HCT116 (cell line): ENCODE measurements at places on chromosomes 3 and 15. TPM values are rescaled to one million over a fixed set of nuclear protein-coding genes. Genes with fewer than 3 reads are reported as not detected.

GRCh38 chr15:80979538-80980200 is 9.9 kb downstream of the MESD start:
- H3K4me3 ChIP-seq, result no peak overlapping the region
- no peak for DNase-seq
- H3K36me3 ChIP-seq, result peaks cover 23% of the 10 kb centered on the region
- no peaks in the 10 kb centered on the region for H3K27me3 ChIP-seq

- DNase-seq, result no peak
- no peaks in the 10 kb centered on the region for H3K4me1 ChIP-seq
- no peak overlapping the region for H3K4me3 ChIP-seq
These were observed 33.2 kb downstream of the PAK2 start for GRCh38 chr3:196772897-196773296.

DNA sequence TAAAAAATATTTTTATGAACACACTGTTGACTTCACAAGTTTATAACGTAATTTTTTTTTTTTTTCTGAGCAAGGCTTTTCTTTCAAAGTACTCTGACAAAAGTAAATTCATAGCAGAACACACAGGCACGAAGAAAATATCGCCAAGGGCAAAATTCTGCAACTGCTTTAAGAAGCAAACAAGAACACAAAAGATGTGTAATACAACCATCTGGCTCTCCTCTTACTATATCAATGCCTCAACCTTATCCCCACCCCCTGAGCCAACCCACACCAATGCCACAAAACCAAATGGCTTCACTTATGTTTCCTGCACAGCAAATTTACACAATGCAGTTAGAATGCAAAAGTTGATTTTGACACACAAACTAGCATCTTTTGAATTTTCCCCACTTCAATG is 274.2 kb downstream of the FOXP1 start:
- H3K36me3 ChIP-seq, result no peaks in the 10 kb centered on the region
- H3K4me3 ChIP-seq, result no peak overlapping the region
- DNase-seq, result no peak
- no peaks in the 10 kb centered on the region for H3K4me1 ChIP-seq
- H3K27ac ChIP-seq, result no peak overlapping the region

- DNase-seq, result no peak
- H3K36me3 ChIP-seq, result no peaks in the 10 kb centered on the region
- no peak overlapping the region for H3K4me3 ChIP-seq
- H3K27me3 ChIP-seq, result no peaks in the 10 kb centered on the region
- no peaks in the 10 kb centered on the region for H3K4me1 ChIP-seq
These were observed 495.0 kb upstream of the ZNF385D start for GRCh38 chr3:22245811-22246583.

- no peak for DNase-seq
- no peaks in the 10 kb centered on the region for H3K4me1 ChIP-seq
- H3K27me3 ChIP-seq, result no peaks in the 10 kb centered on the region
- H3K4me3 ChIP-seq, result no peak overlapping the region
These were observed 8.6 kb downstream of the SLC12A6 start for GRCh38 chr15:34329006-34329405.

GADL1 gene
- not detected for total RNA-seq

- H3K36me3 ChIP-seq, result no peaks in the 10 kb centered on the region
- H3K4me1 ChIP-seq, result no peaks in the 10 kb centered on the region
- H3K27ac ChIP-seq, result no peak overlapping the region
- DNase-seq, result no peak
- H3K4me3 ChIP-seq, result no peak overlapping the region
These were observed 52.2 kb downstream of the ROPN1B start for GRCh38 chr3:126021224-126021623.

DGKG gene
- total RNA-seq, result 4.8 TPM

DNA sequence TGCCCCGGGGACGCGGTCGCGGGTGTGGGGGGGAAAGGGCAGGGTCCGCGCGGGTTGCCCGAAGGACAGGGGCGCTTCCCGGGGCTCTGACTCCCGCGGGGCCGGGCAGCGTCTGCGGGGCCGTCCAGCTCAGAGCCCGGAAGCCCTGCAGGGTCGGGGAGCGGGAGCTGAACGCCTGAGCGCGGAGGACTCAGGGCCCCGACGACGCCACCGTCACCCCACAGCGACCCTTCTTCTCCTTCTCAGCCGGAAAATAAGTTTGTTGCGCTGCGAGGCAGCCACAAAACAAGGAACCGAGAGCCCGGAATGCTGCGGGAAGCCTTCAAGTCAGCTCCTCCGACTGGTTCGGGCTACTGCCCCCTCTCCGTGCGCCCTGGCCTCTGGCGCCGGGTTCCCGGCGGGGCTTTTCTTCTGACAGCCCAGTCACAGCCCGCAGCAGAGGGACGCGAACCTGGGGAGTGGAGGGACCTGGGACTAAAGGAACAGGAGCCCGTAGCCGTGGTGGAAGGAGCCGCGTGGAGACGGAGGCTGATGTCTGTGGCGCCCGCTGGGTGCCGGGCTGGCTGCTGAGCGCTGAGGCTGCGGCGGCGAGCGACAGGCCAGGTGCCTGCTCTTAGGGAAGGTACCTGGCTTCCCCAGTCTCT is 484 bp downstream of the CNTN4 start:
- H3K27me3 ChIP-seq, result no peaks in the 10 kb centered on the region
- no peak overlapping the region for H3K27ac ChIP-seq
- no peaks in the 10 kb centered on the region for H3K4me1 ChIP-seq
- H3K36me3 ChIP-seq, result no peaks in the 10 kb centered on the region
- no peak overlapping the region for H3K4me3 ChIP-seq

- no peaks in the 10 kb centered on the region for H3K4me1 ChIP-seq
- peak; percentile 78 for DNase-seq
- no peak overlapping the region for H3K4me3 ChIP-seq
- no peak overlapping the region for H3K27ac ChIP-seq
- H3K27me3 ChIP-seq, result no peaks in the 10 kb centered on the region
These were observed 65.2 kb downstream of the TPRA1 start for GRCh38 chr3:127525373-127525772.

GRCh38 chr3:102084704-102085103 is 235.4 kb downstream of the NFKBIZ start:
- H3K4me3 ChIP-seq, result no peak overlapping the region
- H3K4me1 ChIP-seq, result no peaks in the 10 kb centered on the region
- H3K36me3 ChIP-seq, result no peaks in the 10 kb centered on the region
- H3K27me3 ChIP-seq, result no peaks in the 10 kb centered on the region

DNA sequence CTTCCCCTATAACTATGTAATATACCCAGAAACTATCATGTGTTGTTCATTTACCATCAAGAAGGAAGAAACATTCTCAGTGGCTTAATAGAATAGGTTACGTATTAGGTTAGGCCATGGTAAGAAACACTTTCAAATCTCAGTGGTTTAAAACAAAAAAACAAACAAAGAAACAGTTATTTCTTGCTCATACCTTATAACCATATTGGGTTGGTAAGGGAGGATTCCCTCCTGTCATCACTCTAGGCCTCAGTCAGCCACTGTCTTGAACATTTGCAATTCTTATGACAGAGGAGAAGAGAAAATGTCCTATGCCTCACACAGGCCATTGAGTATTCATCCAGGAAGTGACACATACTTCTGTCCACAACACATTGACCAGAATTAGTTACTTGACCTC is 727.7 kb upstream of the NECTIN3 start:
- no peak overlapping the region for H3K27ac ChIP-seq
- DNase-seq, result no peak
- H3K4me3 ChIP-seq, result no peak overlapping the region
- H3K36me3 ChIP-seq, result no peaks in the 10 kb centered on the region
- H3K4me1 ChIP-seq, result 0 out of 2 replicates have a peak, but pooled peaks cover 4% of the 10 kb centered on the region
- H3K27me3 ChIP-seq, result no peaks in the 10 kb centered on the region

CCDC80 gene
- 1.7 TPM for total RNA-seq

GRCh38 chr3:11305509-11305908 is 33.3 kb downstream of the ATG7 start:
- DNase-seq, result no peak
- peaks cover 9% of the 10 kb centered on the region; the same call in 1 of the 2 replicates for H3K4me1 ChIP-seq
- no peak overlapping the region for H3K4me3 ChIP-seq

DNA sequence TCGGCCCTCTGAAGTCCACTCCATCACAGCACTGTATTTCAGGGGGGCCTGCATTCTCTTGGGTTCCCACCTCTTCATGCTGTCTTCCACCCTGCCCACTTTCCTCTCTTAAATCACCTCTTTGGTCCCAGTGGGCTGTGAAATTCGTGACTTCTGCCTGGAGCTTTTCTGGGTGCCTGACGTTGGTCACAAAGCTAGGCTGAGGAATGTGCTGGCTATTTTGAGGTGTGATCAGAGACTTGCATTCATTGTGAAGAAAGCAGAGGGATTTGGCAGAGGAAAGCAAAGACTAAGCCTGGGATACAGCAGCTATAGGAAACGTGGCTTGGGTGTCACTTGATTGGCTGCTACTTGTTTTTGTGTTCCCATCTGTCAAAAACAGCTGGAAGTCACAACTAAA is 202.5 kb downstream of the SATB1 start:
- no peaks in the 10 kb centered on the region for H3K27me3 ChIP-seq
- no peaks in the 10 kb centered on the region for H3K4me1 ChIP-seq
- H3K4me3 ChIP-seq, result no peak overlapping the region
- H3K36me3 ChIP-seq, result no peaks in the 10 kb centered on the region

DNA sequence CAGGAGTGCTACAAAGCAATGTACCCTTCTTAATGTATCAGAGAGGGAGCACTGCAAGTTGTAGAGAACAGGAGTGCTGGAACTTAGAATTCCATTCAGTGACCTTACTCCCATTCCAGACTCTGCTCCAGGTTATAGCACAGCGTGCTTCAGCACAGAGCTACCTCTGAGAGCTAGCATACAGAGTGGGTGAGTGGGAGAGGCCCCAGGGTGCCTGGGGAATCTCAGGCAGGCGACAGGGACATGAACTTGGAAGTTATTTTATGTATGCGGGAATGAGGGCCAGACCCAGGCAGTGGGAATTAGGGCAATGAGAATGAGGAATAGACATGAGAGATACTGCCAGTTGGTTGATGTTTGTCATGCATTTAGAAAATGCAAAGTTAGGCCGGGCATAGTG is 3.7 kb upstream of the KNG1 start:
- H3K36me3 ChIP-seq, result no peaks in the 10 kb centered on the region
- H3K4me1 ChIP-seq, result no peaks in the 10 kb centered on the region
- DNase-seq, result no peak
- H3K4me3 ChIP-seq, result no peak overlapping the region

DNA sequence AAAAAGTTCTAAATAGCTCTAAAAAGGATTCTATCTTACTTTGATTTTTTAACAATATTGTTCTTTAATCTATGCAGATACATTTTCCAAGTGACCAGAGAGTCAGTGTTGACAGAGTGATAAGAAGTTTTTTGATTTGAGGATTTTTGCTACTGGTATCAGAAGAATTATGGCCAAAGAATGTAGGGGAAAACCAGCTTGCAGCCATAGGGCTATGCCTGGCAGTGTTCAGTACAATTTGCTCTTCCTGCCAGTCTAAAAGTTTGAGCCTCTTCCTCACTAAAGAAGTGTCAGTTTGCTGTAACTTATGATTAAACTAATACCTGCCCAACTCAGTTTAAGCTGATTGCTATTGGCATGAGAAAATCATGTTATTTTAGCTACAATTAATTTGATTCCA is 35.3 kb upstream of the FSIP1 start:
- H3K4me1 ChIP-seq, result no peaks in the 10 kb centered on the region
- no peak overlapping the region for H3K27ac ChIP-seq
- DNase-seq, result no peak
- no peaks in the 10 kb centered on the region for H3K27me3 ChIP-seq
- H3K36me3 ChIP-seq, result no peaks in the 10 kb centered on the region

GRCh38 chr15:94924057-94924456 is 692.7 kb downstream of the MCTP2 start:
- no peak overlapping the region for H3K4me3 ChIP-seq
- DNase-seq, result no peak
- no peak overlapping the region for H3K27ac ChIP-seq
- no peaks in the 10 kb centered on the region for H3K27me3 ChIP-seq
- H3K4me1 ChIP-seq, result no peaks in the 10 kb centered on the region
- no peaks in the 10 kb centered on the region for H3K36me3 ChIP-seq
